ENCODE measurements at places on chromosomes 1 and 21.

- no peak for DNase-seq
Observed at GRCh38 chr1:203322500-203323179, 17.3 kb downstream of the BTG2 start.

GRCh38 chr1:6923955-6924881 is 139.0 kb downstream of the CAMTA1 start:
- no peak for DNase-seq

GRCh38 chr1:145545055-145545454 is 62.7 kb upstream of the GPR89A start:
- no peak for DNase-seq

GRCh38 chr21:34166468-34166867 is 93.1 kb downstream of the MRPS6 start:
- DNase-seq = no peak

- no peak for DNase-seq
Observed at GRCh38 chr1:37630426-37631028, 4.2 kb downstream of the RSPO1 start.

GRCh38 chr1:40435876-40436275 is 14.4 kb upstream of the ZFP69B start:
- no peak for DNase-seq

GRCh38 chr21:40331172-40331571 is 463.9 kb downstream of the PCP4 start:
- no peak for DNase-seq

GRCh38 chr1:215830226-215830810 is 263.2 kb downstream of the KCTD3 start:
- DNase-seq = no peak

GRCh38 chr1:155801149-155801548 is 55.9 kb downstream of the GON4L start:
- DNase-seq = no peak

- no peak for DNase-seq
Observed at GRCh38 chr1:230421481-230421880, 4.7 kb downstream of the PGBD5 start.

DNA sequence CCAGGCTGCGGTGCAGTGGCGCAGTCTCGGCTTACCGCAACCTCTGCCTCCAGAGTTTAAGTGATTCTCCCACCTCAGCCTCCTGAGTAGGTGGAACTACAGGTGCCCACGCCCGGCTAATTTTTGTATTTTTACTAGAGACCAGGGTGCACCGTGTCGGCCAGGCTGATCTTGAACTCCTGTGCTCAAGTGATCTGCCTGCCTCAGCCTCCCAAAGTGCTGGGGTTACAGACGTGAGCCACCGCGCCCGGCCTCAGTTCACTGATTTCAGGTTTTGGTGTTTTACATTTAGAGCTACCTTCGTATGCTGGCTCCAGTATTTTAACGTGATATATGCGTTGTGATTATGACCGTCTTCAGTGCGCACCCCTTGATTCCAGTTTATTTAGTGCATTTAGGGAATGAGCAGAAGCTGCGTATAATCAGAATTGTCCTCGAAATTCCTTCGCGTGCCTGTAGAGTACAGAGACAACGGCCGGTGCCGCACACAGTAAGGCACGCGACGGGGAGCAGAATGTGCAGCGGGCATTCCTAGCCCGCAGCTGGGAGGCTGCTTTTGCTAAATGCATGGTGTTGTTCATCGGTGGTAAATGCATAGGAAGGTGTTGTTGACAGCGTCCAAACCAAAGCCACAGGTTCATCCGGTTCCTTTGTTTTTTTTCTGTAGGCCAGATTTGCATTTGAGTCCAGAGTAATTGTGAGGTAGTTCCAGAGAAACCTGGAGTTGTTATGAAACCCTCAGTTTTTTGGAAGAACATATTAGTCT is 48.9 kb upstream of the DIP2A start:
- no peak for DNase-seq

GRCh38 chr1:29122682-29123052 is 1.0 kb downstream of the TMEM200B start:
- peak; percentile 61 for DNase-seq

- DNase-seq = no peak
Observed at GRCh38 chr21:15682977-15683376, 46.8 kb upstream of the USP25 start.
